ENCODE measurements at places on chromosomes 5 and 9.

DNA sequence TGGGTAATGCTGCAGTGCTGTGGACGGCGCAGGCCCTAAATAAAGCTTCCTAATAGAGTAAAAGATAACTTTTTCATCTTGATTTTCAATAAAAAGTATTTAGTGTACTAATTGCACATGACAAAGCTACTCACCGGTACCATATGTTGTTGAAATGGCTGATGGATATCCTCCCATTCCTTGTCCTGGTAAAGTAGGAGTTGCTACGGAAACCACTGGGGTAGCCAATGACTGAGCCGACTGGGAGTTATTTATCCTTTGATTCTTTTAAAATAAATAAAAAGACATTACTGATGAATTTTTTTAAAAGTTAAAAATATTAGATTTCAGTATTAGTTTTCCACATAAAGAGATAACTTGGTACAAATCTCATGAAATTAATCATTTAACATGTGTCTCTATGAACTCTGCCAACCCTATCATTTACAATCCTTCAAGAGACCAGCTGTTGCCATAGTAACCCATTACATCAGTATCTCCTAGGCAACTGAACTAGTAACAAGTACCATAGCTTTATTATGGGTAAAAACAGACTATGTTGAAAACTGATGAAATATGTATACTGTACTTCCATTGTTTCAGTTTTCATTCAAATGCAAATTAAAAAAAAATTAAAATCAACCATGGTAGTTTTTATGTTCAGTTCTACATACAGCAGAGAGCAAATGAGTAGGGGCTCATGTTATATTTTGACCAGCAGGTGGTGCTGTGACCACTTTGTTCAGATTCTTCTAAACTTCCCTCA, 153.7 kb downstream of the MEF2C start:
- H3K27me3 ChIP-seq = no peaks in the 10 kb centered on the region
- peak overlapping the region; percentile 26 for H3K27ac ChIP-seq
- peak; percentile 89 for DNase-seq
- peaks cover 12% of the 10 kb centered on the region for H3K36me3 ChIP-seq
- no peak overlapping the region for H3K4me3 ChIP-seq

- DNase-seq = no peak
- H3K36me3 ChIP-seq = peaks cover 11% of the 10 kb centered on the region
- no peak overlapping the region for H3K4me3 ChIP-seq
These were observed 35.6 kb downstream of the IL6ST start for GRCh38 chr5:55959208-55959607.

GRCh38 chr5:140342896-140343295, 3.5 kb downstream of the HBEGF start:
- no peaks in the 10 kb centered on the region for H3K27me3 ChIP-seq
- H3K36me3 ChIP-seq = no peaks in the 10 kb centered on the region
- H3K4me1 ChIP-seq = peaks cover 37% of the 10 kb centered on the region
- DNase-seq = no peak
- H3K27ac ChIP-seq = no peak overlapping the region
- H3K4me3 ChIP-seq = no peak overlapping the region

- DNase-seq = no peak
- H3K27me3 ChIP-seq = no peaks in the 10 kb centered on the region
- no peak overlapping the region for H3K4me3 ChIP-seq
- no peak overlapping the region for H3K27ac ChIP-seq
These were observed 54.6 kb downstream of the SUSD1 start for GRCh38 chr9:112120439-112120925.

All from B cell (primary cell).